Activated CD4-positive, alpha-beta T cell treated with anti-CD3 and anti-CD28 coated beads, Interleukin-2, amount 50 U/mL, for 48 hours (primary cell): ENCODE measurements at places on chromosomes 5 and 9.

- no peak for DNase-seq
Measured at GRCh38 chr5:179612577-179613459, 10.7 kb downstream of the HNRNPH1 start.

DNA sequence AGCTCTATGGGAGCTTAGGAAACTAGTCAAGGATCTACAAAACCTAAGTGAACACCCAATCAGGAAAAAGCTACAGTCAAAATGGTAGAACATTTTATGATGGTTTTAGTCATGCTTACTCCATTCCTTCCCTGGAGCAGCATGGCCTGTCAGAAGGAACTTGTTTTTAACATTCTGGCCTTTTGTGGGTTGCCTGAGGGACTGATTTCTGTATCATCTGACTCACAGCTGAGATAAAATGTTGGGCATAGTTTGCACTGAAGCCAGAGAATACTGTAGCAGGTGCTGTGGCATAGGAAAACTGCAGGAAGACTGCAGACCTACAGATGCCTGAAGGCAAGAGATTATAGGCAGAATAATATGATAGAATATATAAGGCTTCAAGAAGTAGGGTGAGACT lies 719.6 kb upstream of the GRAMD2B start:
- no peak for DNase-seq

GRCh38 chr9:85401998-85402397 lies 339.8 kb downstream of the AGTPBP1 start:
- DNase-seq, result no peak

GRCh38 chr9:13646500-13647021 lies 367.1 kb upstream of the MPDZ start:
- no peak for DNase-seq

DNA sequence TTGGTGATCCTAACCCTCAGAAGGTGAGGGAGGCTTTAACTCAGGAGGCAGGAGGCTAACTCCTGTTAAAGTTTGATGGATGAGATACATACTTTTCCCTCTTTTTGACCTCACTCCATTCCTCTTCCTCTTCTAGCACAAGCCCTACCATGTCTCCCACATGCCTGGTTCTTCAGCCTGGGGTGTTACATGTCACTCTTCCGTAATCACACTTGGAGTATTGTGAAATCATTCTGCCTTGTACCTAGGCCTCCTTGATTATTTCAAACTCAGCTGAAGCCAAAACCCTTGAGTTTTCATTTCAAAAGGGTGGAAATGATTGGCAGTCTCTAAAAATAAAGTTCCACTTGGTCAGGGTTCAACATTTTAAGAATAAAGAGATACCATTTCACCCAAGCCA lies 1.8 kb downstream of the PLAC8L1 start:
- DNase-seq, result no peak

GRCh38 chr5:99004960-99005359 lies 76.2 kb upstream of the CHD1 start:
- no peak for DNase-seq

DNA sequence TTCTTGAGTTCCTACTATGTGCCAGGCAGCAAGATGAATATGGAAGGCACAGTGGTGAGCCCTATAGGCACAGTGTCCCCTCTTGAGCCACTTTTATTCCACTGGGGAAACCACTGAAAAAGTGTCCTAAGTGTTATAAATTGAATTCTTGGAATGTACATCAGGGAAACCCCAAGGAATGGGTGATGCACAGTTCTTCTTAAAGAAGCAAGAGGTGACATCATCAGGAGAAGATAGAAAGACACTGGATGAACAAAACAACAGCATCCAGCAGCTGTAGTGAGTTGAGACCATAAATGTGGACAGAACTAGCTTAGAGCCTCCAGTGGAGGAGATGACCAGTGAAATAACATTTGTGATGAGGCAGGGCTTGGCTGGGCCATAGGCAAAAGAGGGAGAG lies 199.2 kb upstream of the ANKRD55 start:
- DNase-seq, result no peak

DNA sequence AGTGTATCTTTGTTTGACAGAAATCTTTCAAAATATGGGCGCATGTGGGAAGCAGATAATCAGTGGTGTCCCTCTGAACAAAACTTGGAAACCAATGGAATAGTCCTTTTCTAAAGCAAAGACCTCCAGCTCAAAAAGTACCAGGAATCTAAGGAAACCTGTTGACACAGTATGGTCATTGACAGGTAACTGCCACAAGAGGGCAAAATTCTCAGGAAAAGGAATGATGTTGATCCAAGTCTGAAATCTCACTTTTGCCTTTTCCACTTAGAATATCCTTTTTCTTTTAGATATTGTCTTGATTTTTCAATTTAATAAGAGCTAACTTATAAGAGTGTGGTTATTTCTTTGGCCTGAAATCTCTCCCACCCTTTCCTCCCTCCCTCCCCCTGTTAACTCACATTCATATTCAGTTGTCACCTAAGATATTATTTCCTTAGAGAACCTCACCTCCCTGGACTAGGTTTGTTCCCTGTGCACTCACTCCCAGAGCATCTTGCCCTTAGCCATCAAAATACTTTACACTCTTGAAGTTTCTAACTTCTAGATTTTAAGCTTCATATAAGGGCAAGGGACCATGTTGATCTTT lies 59.0 kb upstream of the BARX1 start:
- DNase-seq, result no peak

- peak; percentile 18 for DNase-seq
Measured at GRCh38 chr9:16266648-16267276, 603.7 kb downstream of the BNC2 start.

- no peak for DNase-seq
Measured at GRCh38 chr9:127035423-127035822, 87.0 kb downstream of the ANGPTL2 start.

- DNase-seq, result no peak
Measured at GRCh38 chr9:34579104-34579807, 10.3 kb downstream of the CNTFR start.

DNA sequence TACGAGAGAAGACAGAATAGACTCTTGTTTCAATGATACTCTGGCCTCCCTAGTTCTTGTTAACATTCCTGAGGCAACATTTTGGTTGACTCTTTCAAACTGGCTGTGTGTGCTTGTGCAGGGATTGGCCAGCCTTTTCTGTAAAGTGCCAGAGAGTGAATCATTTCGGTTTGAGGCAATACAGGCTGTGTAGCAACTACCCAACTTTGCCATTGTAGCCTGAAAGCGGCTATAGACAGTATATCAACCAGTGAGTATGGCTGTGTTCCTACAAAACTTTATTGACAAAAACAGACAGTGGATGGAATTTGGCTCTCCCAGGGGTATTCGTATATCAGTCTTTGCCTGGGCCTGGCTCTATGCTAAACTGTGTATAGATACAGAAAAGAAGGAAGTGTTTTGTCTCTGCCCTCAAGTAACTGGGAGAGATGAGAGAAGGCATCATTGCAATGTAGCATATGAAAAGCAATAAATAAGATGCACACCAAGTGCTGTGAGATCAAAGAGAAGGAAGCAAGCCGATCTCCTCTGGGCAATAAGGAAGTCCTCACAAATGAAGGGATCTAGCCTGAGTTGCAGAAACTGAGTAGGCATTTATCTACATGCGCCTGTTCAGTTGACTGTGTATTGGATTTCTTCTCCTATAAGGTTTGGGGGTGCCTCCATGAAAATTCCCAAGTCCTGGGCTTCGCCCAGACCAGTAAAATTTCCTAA lies 568.0 kb upstream of the KLF4 start:
- no peak for DNase-seq

- DNase-seq, result no peak
Measured at GRCh38 chr5:3007577-3007976, 256.1 kb upstream of the IRX2 start.

DNA sequence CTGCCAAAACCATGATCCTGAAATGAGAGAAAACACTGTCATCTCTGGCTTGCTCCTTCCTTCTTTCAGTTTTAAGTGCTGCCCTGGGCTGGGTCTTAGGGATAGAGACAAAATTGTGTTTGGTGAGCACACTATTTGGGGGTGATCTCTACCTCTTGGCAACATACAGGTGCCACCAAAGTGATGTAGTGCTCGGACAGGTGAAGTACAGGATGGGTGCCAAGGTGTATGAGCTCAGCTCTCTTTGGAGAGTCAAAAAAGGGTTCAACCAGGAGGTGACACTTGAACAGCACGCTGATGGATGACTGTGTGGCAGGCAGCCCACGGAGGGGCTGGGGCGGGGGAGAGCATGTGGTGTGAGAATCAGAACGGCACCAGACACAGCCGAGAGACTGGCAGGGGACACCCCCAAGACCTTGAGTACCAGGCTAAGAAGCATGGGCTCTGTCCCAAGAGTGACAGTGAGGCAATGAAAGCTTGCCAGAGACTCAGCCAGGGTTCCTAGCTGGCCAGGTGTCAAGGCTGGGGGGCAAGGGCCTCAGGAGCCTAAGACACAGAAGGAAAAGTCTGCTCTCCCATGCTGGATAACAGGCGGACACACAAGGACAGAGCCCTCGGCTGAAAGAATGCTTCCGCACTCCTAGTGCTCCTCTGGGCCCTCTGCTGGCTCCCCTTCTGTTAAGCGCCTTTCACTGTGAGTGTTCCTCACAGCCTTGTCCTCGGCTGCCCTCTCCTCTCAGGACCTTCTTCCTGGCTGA lies 2.5 kb downstream of the NHP2 start:
- DNase-seq, result no peak

- DNase-seq, result no peak
Measured at GRCh38 chr5:3424946-3425345, 170.7 kb upstream of the IRX1 start.

- no peak for DNase-seq
Measured at GRCh38 chr9:87122947-87123685, 175.8 kb upstream of the GAS1 start.

DNA sequence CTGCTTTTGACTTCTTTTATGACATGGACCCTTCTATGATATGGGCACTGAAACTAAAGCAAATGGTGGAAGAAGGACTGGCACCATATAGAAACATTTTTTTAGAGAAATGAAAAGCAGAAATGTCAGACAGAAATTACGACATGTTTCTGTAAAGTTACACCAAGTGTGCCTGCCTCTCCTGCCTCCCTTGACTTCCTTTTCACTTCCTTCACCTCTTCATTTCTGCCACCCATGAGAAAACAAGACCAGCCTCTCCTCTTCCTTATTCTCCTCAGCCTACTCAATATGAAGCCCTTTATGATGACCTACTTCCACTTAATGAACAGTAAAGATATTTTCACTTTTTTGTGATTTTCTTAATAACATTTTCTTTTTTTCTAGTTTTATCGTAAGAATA lies 44.5 kb downstream of the ERCC6L2 start:
- no peak for DNase-seq

- peak; percentile 80 for DNase-seq
Measured at GRCh38 chr5:139458580-139459407, 3.7 kb downstream of the ECSCR start.

DNA sequence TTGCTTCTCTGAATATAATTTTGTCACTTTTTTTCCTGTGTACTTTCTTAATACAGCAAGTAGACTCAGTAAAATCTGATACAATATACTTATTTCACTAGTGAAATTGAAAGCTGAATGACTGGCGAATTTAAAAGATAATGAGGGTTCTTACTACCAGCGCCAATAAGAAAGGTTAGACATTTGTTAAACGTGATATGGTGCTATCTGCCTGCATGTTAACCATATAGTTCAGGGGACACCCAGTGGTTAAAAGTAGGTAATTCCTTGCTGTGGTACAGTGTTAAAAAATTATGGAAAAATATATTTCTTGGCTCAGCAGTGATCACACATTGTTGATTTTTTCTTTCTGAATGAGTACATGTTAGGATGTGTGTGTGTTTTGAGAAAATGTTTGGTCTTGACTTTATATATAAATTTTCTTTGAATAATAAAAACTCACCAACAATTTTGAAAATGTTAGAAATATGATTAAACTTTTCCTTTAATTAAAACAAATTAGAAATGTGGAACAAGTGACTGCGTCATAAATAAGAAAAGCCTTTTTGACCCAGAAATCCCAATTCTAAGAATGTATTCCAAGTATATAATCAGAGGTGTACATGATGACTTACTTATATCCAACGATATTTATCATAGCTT lies 25.8 kb downstream of the CAST start:
- no peak for DNase-seq

DNA sequence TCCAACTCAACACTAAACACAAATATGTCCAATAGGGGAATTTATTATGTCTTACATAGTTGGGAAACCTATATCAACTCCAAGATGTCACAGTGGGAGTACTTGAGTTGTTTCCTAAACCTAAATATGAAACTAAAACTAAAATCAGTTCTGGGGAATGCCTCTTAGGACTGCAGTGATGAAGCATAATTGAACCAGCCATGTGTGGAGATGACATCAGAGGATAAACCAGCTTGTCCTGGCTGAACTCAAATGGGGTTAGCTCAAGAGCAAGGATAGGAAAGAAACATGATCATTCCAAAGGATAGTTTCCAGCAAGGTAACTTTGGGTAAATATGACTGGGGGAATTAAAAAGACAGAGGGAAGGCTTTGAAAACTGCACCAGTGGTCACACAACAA lies 88.9 kb upstream of the PLPPR1 start:
- no peak for DNase-seq

GRCh38 chr9:92270511-92270910 lies 23.0 kb downstream of the IARS1 start:
- DNase-seq, result no peak

- DNase-seq, result no peak
Measured at GRCh38 chr5:87588316-87588715, 175.6 kb upstream of the CCNH start.

- DNase-seq, result no peak
Measured at GRCh38 chr9:7601739-7602138, 197.8 kb downstream of the DMAC1 start.

GRCh38 chr5:164360589-164360988 lies 855.2 kb downstream of the MAT2B start:
- DNase-seq, result no peak
